ENCODE measurements at places on chromosomes 5 and 9. TPM values are rescaled to one million over a fixed set of nuclear protein-coding genes. Genes with fewer than 3 reads are reported as not detected.

Gene LRRC70
- total RNA-seq = 2.7 TPM

Gene OTP
- not detected for total RNA-seq

Gene HMMR
- total RNA-seq = 1.9 TPM

Gene HSPA5
- total RNA-seq = 49.8 TPM

Gene SPATA31C1
- total RNA-seq = not detected

Gene TMEM171
- total RNA-seq = 32.8 TPM

Gene GRM6
- total RNA-seq = not detected

Gene SLC25A2
- 1.8 TPM for total RNA-seq

Gene RNF183
- total RNA-seq = 0.95 TPM

- DNase-seq = no peak
Measured at GRCh38 chr5:74974451-74975091, 77.8 kb downstream of the GCNT4 start.

DNA sequence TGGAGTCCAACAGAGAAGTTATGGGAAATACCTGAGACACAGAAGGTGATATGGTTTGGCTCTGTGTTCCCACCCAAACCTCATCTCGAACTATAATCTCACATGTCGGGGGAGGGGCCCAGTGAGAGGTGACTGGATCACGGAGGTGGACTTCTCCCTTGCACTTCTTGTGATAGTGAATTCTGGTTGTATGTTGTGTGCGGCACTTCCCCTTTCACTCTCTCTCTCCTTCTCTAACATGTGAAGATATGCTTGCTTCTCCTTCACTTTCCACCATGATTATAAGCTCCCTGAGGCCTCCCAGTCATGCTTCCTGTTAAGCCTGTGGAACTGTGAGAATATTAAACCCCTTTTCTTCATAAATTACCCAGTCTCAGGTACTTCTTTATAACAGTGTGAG is 96.1 kb downstream of the TMEM232 start:
- DNase-seq = no peak

DNA sequence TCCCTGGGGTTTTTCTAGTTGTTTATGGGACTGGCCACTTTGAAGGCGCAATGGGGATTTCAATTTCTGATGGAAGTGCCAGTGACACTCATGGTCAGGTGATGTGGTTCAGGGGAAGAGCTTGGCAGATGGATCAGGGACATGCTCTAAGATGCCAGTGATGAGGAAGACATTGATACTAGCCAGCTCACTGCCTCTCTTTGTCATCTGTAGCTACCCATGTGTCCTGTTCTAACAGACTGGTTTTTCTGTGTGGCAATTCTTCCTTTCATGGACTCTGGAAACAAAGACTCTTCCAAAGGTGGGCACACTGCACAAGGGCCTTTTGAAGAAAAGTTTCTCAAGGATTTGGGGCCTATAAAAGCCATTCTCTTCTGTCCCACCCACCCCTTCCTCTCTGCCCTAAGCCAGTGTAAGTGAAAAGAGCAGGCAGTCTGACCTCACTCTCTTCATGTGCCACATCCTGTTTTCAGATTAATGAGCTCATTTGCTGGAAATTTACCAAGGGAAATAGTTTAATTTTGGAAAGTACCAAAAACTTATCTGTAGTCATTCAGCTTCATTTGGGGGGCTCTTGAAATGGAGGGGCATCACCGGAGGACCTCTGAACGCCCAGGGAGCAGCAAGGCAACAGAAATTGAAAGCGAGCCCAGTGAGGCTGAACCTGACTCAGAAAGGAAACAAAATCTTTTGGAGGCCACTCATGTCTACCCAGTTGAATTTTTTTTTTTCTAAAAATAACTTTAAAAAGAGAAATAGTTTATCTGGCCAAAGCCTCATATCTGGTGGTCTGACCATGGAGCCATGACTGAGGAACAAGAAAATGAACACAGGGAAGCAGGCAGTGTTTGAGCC is 4.9 kb upstream of the TRAF1 start:
- no peak for DNase-seq

GRCh38 chr9:5185220-5185840 is at the start of gene INSL6:
INSL6 (minus strand) TSS chr9:5185639; CDS start chr9:5185602, 37 bp downstream.
- DNase-seq = no peak

DNA sequence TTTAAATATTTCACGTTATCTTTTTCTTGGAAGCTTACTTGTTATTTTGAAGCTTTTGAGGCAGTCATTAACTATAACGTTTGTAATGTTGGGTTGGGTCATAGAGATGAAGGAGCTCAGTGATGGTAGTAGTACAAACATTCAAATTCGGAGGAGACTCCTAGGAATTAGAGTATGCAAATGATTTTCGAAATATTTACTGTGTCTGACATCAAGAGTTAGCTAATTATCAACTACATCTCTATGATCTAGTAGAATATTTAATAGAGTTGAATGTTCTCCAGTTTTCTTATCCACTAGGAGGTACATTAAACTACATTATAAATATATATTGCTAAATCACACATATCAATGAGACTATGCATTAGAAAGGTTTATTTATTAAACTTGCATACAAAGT is 28.8 kb upstream of the C5orf24 start:
- no peak for DNase-seq

DNA sequence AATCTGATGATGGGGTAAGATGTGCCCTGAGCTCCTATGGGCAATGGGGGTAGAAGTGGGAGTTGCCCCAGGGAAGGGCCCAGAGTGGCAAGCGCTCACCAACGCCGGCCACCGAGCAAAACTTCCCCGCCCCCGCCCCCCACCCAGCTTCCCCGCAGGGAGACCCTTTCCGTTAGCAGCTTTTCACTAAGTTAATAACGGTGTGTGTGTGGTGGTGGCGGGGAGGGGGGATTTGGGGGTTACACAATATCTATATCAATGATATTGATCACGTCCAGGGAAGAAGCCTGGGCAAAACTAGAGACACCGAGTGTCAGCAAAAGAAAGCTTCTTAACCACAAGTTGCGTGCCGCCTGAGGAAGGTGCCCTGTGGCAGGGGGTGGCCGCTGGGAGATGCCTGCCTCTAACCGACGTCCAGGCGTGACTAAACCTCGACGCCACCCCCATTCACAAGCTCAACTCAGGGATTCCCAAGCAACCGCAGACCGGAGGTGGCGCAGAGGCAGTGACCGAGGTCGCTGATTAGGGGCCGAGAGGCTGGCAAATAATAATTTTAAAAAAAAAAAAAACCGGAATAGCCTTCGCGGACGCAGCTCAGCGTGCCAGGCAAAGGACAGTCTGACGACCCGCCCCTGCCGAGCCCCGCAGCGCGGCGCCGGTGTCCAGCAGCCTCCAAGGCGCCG is 222.6 kb downstream of the MEF2C start:
- DNase-seq = no peak

- DNase-seq = peak; percentile 83
Measured at GRCh38 chr9:136857581-136858412, 5.7 kb downstream of the MAMDC4 start.

DNA sequence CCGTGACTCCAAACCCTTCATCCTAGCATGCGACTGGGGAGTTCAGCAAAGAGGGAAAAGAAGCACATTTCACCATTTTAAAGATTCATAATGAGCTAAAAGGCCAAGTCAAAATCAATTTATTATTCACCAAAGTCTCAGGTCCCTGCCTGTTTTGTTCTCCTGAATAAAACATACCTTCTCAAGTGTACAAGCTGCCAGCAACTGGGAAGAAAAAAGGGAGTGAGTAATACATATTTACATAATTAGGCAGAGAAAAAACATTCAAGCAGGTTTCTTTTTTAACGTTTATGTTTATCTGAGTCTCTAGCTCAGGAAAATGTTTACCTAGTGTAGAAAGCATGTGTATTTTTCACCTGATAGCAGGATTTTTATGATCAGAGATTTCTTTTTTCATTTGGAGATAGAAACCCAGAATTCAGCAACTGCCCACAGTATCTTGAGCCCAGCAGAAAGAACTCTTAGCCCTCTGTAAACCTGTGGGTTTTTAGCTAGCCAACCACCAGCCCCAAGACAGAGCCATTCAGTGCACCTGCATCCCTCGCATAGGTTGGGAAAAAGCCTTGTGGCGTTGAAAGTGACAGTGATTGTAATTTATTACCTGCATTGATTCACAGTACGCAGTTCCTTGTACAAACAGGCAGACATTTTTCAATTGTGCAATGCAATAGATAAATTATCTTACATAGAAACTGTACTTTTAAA is 117.9 kb upstream of the GRIA1 start:
- DNase-seq = no peak

DNA sequence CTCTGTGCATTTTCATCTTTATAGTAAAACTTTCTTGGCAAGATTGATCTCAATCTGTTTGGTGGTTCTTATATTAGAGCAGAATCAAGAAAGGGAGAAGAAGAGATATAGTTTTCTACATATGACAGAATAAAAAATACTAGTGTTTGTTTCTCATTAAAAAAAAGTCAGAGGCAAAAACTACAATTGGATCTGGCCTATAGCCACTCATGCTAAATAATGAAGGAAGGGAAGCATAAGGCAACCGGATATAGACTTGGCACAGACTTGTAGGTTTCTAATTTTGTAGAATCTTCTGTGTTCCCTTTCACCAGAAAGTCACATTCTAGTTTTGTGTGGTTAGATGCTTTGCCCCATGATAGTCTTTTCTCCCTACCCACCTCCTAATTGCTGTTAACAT is 306.2 kb downstream of the PIK3R1 start:
- DNase-seq = no peak

DNA sequence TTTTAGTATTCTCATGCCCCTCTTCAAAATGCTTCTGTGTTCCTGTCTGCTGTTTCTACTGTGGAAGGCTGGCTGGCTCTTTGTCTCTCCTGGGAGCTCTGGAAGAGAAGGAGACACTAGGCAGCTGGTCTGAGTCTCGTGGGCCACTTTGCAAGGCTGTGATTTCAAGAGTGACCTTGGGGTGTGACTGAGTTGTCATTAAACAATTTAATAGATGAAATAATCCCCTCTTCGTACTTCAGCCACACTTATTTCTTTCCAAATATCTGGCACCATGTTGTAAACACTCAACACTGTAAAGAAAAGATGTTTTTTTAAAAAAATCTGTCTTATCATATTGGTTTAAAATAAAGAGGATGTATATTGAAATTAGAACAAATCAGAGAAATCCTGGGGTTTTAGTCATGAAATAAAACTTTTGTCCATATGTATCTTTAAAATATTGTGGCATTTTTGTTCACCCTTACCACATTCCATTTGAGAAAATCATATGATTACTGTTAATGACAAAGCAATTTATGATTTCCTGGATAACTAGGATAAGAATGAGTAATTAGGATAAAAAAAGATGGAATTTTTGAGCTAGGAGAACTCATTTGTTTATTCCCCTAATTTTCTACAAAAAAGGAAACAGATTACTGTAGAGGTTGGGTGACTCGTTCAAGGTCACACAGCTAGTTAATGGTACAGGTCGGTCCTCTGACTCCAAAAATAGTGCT is 200.8 kb downstream of the MAT2B start:
- no peak for DNase-seq

- no peak for DNase-seq
Measured at GRCh38 chr9:86675805-86676204, 271.5 kb downstream of the GAS1 start.

DNA sequence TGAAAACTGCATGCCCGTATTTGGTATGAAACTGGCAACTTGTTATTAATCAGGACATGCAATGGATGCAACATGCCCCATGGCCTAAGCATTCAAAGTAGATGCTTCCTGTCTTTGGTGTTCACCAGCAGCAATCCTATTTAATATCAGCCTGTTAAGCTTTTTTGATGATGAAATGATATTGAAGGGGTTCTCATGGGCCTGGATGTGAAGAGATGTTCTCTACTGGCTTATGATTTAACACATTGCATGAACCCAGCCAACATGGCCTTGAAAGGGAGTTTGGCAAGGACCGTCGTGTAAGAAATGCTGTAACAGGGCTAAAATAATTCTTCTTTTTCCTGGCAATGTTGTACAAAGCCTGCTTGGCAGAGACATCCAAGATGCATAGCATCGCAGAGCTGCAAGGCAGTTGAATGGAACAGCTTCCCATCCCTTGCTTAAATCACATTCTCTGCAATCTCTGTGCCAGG is 111.2 kb downstream of the SMARCA2 start:
- DNase-seq = no peak

Measured in transverse colon (tissue), 4 donors.